ENCODE measurements at places on chromosomes 3 and 15. TPM values are rescaled to one million over a fixed set of nuclear protein-coding genes. Genes with fewer than 3 reads are reported as not detected.

Gene GATA2
- 6.0 TPM for total RNA-seq

Gene CHRM5
- not detected for total RNA-seq

Gene PDIA3
- total RNA-seq, result 244 TPM

Gene LSMEM2
- not detected for total RNA-seq

Gene FRMD4B
- 13.6 TPM for total RNA-seq

Gene PGBD4
- total RNA-seq, result 0.96 TPM

Gene ALDH1A2
- total RNA-seq, result 29.7 TPM

Gene RASGRF1
- total RNA-seq, result 1.4 TPM

Gene LRRC2
- total RNA-seq, result 0.29 TPM

Gene TRH
- total RNA-seq, result not detected

Gene MUSTN1
- total RNA-seq, result not detected

Gene TNNC1
- total RNA-seq, result 1.4 TPM

Gene PIK3CA
- 15.8 TPM for total RNA-seq

Gene C3orf49
- not detected for total RNA-seq

Gene ATP8B4
- total RNA-seq, result 0.82 TPM

Gene SLC2A2
- not detected for total RNA-seq

Gene C3orf70
- total RNA-seq, result 0.50 TPM

Gene PLSCR2
- 0.62 TPM for total RNA-seq

Gene CEP19
- 3.1 TPM for total RNA-seq

Gene CCR9
- not detected for total RNA-seq

Gene CP
- 0.07 TPM for total RNA-seq

Gene TTC14
- 19.7 TPM for total RNA-seq

Gene EIF5A2
- total RNA-seq, result 6.2 TPM

Gene PTX3
- total RNA-seq, result 24.4 TPM

Gene DUOXA1
- 0.27 TPM for total RNA-seq

Gene SRGAP3
- total RNA-seq, result 4.9 TPM

Gene KNSTRN
- total RNA-seq, result 23.2 TPM

Gene MFGE8
- total RNA-seq, result 270 TPM

Gene BFSP2
- 0.96 TPM for total RNA-seq

Gene CILP
- total RNA-seq, result not detected

Gene VWA5B2
- total RNA-seq, result not detected

Gene TRIM42
- not detected for total RNA-seq

Gene COL6A6
- total RNA-seq, result not detected

Gene TMCC1
- 28.0 TPM for total RNA-seq

Gene ARHGAP11A
- total RNA-seq, result 7.5 TPM
